ENCODE measurements at places on chromosomes 1 and 21. TPM values are rescaled to one million over a fixed set of nuclear protein-coding genes. Genes with fewer than 3 reads are reported as not detected.

GRCh38 chr1:165036403-165036802 is 320.1 kb downstream of the LMX1A start:
- no peak for DNase-seq

GRCh38 chr1:222045786-222046185 is 303.9 kb upstream of the DUSP10 start:
- no peak for DNase-seq

The PDZK1 gene
- total RNA-seq: 1.2 TPM

The ZNF687 gene
- total RNA-seq: 18.4 TPM

DNA sequence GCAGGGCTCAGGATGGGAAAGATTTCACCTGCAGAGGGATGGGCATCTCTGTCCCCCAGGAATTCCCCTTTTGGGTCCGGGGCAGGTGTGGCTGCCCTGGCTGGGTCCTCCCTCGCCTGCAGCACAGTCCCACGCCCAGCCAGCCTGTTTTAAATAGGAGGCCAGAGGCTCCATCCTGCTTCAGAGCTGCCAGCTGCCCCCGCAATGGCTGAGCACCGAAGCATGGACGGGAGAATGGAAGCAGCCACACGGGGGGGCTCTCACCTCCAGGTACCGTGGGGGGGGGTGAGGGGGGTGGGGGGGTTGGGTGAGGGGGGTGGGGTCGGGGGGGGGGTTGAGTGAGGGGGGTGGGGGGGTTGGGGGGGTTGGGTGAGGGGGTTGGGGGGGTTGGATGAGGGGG is 3.6 kb downstream of the SCNN1D start:
- no peak for DNase-seq

DNA sequence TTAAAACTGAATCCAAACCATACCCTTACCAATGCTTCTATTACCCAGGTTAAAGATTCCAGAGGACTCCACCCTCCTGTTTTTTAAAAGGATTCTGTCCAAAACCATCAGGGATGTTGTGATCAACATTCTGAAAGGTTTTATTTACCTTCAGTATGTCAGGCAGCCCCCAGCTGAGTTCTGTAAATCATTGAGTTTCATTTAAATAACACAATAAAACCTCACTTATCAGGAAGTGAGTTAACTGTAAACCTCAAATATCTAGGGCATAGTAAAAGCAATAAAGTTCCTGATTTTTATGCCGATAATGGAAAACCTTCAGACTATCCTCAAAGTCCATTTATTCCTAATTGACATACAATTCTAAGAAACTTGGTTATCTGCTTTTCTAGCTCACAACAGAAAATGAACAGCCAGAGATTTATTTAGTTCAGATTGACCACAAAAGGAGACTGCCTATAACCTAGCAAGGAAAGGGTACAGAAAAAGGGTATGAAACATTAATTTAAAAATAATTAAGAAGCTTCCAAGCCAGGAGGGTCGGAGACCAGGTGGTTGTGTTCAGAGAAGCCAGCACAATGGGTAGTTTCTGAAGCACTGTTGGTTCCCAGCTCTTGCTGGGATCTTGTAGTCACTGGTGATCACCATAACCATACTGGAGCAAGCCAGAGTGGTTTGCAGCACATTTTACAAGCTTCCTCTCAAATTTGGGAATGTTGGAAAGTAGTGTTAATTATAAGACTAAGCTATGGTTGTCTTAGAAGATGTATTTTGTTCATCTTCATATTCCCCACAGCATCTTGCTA is 336.4 kb upstream of the FMN2 start:
- no peak for DNase-seq

The LIN28A gene
- not detected for total RNA-seq

The FALEC gene
- not detected for total RNA-seq

- DNase-seq: no peak
Measured at GRCh38 chr1:229803626-229804217, 177.7 kb downstream of the URB2 start.

- no peak for DNase-seq
Measured at GRCh38 chr1:17370618-17371017, 1.4 kb upstream of the PADI6 start.

DNA sequence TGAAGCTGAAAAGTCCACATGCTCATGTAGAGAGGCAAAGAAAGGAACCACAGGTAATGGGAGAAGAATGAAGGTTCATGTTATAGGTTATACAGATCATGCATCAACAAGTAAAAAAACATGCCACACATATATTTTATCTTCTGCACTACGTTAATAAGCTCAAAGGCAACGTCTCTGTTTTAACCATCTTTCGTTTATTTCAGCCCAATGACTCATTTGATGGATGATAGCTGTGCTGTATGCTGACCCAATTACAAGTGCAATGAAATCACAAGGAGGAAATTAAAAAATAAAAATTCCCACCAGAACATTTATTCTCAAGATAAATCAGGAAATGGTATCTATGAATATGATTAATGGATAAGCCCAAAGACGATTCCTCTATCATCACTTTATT is 24.6 kb downstream of the XCL1 start:
- no peak for DNase-seq

The LINGO4 gene
- not detected for total RNA-seq

Data from aorta (tissue), 5 donors.